Right ventricle myocardium inferior (tissue), 1 donor: ENCODE measurements at places on chromosomes 7 and 10. TPM values are rescaled to one million over a fixed set of nuclear protein-coding genes. Genes with fewer than 3 reads are reported as not detected.
A peak's percentile ranks its signal among the peaks of the same experiment; 100 is the strongest.

VENTX gene
- 0.54 TPM for total RNA-seq

AGAP4 gene
- total RNA-seq, result 4.8 TPM

EN2 gene
- total RNA-seq, result 0.11 TPM

DNA sequence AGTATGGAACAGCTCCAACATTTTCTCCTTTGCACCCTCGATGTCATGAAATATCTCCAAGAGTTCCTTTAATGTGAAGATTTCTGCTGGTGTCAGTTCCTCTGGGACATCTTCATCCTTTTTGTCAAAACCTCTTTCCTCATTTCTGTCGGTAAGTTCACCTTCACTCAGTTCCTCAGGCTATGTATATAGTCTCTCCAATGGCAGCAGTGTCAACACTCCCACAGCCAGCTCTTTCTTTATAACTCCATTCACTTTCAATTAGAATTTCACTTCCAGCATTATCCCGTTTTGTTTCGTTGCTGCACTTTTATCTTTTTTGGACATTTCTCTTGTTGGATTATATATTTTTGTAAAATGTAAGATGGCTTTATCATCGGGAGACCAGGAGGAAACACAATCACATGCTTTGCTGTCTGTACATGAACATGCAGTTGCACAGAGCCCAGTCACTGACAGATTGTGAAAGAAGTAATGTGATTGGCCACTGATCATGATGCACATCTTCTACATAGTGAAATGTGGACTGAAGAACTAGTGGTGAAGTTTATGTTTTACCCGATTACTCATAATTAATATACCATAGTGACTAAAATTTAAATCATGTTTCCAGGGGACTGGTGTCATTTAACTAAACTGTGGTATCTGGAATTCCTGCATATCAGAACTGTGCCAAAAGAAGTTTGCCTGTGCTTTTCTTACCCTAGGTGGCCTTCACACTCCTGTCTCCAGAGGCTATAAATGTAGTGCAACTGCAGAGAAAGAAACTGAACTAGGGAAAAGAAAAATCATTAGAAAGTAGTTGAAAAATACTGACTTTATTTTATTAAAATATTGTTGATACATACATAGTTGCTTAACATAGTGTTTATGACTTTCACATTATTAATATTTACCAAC lies 289.6 kb downstream of the PPP1R3A start:
- no peak for DNase-seq

GRCh38 chr7:153698046-153698445 lies 354.2 kb upstream of the DPP6 start:
- no peak for DNase-seq

- DNase-seq, result no peak
These were observed 2.7 kb upstream of the CPA5 start for GRCh38 chr7:130341882-130342281.

DNA sequence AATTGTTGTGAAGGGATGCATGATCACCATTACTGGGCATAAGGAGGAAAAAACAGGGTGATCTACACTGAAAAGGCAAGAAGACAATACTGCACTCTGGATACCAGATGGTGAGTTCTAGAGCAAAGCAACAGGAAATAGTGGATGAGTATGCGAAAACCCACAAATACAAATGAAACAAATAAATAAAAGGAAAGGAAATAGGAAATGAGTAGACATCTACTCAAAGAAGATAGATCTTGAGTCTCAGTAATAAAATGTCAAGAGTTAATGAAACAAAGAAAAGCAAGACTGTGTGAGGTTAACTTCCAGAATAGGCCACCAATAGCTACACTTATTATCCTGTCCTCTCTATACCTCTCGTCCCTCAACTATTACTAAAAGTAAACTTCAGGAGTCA lies 11.7 kb downstream of the ORC5 start:
- DNase-seq, result no peak

GRCh38 chr7:154693661-154694060 lies 309.3 kb downstream of the PAXIP1 start:
- no peak for DNase-seq

- DNase-seq, result peak; percentile 64
These were observed 387 bp downstream of the EPHA1 start for GRCh38 chr7:143408252-143408685.
